Stimulated activated CD4-positive, alpha-beta T cell treated with anti-CD3 and anti-CD28 coated beads, Interleukin-12 subunit alpha, Interleukin-12 subunit beta, amount 100 ng/mL, for 24 hours (primary cell): ENCODE measurements at places on chromosomes 7 and 10.

DNA sequence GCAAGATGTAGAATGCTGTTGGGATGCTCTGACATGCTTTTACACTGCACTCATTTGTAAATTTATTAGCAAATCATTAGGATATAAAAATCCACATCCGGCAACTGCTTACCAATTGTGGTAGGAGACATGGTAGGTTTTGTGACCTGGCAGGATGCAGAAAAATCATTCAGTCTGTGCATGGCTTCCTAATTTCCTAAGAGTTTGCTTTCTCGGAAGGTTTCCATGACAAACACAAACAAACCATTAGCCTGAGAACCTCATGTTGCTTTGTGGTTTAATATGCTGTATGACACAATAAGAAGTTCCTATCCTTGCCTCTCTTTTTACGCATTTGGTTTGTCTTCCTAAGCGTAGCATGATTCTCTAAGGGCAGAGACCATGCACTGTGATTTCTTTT lies 14.7 kb upstream of the LMBR1 start:
- DNase-seq, result no peak

- peak; percentile 79 for DNase-seq
Measured at GRCh38 chr7:73734619-73735527, 3.7 kb downstream of the ABHD11 start.

- no peak for DNase-seq
Measured at GRCh38 chr7:143892527-143893300, 9.3 kb downstream of the TCAF1 start.

GRCh38 chr10:113524539-113525490 lies 28.0 kb upstream of the HABP2 start:
- no peak for DNase-seq

DNA sequence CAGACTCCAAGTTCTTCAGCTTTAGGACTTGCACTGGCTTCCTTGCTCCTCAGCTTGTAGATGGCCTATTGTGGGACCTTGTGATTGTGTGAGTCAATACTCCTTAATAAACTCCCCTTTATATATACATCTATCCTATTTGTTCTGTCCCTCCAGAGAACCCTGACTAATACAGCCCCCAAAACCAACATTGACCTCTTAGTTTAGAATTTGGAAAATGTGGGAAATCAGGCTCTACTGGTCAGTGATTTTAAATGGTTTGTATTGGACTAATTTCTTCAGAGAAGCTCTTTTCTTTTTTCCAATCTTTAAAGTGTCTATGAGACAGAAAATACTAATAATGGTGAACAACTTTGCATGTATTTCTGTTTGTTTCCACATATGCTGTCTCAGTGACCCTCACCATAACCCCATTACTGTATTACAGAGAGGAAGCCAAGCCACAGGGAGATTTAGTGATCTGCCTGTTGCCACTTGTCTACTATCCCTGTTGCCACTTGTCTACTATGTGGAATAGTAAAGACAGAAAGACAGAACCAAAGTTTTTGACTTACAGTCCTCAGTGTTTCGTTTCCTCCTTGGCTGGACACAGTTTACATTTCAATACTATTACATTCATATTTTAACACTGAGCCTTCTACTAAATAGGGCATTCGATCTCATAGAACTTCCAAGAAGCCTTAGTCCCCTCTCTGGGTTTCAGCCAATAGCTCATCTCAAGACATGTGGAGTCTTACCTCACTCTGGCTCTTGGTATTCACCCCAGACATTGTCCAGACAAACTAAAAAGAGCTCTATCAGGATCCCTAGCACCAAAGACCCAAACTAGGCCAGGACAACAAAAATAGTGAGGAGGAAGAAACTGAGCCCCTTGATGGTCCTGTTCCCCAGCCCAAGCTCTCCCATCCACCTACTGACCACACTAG lies 121.0 kb downstream of the AKR1D1 start:
- no peak for DNase-seq

GRCh38 chr7:36128448-36129047 lies 24.5 kb upstream of the EEPD1 start:
- DNase-seq, result no peak

- no peak for DNase-seq
Measured at GRCh38 chr7:139496528-139496927, 13.1 kb upstream of the KLRG2 start.

- DNase-seq, result no peak
Measured at GRCh38 chr10:61028861-61029361, 84.9 kb upstream of the RHOBTB1 start.

DNA sequence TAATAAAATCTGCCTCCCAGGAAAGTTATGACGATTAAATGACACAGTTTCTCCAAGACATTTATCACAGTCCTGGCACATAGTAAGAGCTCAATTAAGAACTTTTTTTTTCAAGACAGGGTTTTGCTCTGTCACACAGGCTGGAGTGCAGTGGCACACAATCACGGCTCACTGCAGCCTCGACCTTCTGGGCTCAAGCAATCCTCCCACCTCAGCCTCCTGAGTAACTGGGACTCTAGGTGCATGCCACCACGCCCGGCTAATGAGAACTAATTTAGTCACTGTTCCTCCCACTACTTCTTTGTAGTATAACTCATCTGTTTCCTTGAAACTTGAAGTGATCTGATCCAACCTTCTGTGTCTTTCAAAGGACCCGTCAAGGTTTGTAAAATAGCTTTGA lies 42.2 kb upstream of the MXI1 start:
- no peak for DNase-seq

DNA sequence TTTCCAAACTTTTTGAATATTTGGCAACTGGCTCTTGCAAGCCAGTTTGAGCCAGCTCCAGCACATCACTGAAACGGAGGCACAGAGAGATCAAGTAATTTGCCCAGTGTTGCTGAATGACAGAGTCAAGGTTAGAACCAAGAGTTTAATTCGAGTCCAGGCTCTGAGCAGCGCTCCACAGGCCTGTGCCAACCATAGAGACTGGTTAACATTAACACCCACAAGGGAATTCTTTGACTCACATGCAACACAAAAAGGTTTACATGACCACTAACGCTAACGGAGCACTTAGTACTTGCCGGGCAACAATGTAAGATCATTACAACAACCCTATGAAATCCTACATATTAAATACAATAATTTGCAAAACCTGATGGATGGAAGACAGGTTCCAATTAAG lies 1.5 kb downstream of the RGS10 start:
- DNase-seq, result no peak

GRCh38 chr7:39603924-39604323 lies 19.4 kb upstream of the RALA start:
- DNase-seq, result no peak

DNA sequence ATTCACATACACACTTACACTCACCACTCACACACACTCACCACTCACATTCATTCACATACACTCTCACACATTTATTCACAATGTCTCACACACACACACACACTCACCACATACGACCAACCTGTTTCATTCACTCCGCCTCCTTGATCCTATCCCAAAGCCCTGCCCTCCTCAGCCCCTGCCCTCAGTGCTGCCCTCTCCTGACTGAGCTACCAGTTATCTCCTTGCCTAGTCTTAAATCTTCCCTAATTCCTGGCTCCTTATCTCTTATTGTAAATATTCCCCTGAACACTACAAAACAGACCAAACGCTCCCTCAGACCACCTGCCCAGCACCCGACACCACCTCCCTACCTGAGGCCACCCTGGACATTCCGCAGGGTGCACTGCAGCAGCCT lies 26.1 kb upstream of the C10orf120 start:
- DNase-seq, result no peak

- no peak for DNase-seq
Measured at GRCh38 chr10:60182691-60183090, 207.0 kb downstream of the ANK3 start.

- DNase-seq, result no peak
Measured at GRCh38 chr10:80488539-80489066, 34.5 kb downstream of the TSPAN14 start.

DNA sequence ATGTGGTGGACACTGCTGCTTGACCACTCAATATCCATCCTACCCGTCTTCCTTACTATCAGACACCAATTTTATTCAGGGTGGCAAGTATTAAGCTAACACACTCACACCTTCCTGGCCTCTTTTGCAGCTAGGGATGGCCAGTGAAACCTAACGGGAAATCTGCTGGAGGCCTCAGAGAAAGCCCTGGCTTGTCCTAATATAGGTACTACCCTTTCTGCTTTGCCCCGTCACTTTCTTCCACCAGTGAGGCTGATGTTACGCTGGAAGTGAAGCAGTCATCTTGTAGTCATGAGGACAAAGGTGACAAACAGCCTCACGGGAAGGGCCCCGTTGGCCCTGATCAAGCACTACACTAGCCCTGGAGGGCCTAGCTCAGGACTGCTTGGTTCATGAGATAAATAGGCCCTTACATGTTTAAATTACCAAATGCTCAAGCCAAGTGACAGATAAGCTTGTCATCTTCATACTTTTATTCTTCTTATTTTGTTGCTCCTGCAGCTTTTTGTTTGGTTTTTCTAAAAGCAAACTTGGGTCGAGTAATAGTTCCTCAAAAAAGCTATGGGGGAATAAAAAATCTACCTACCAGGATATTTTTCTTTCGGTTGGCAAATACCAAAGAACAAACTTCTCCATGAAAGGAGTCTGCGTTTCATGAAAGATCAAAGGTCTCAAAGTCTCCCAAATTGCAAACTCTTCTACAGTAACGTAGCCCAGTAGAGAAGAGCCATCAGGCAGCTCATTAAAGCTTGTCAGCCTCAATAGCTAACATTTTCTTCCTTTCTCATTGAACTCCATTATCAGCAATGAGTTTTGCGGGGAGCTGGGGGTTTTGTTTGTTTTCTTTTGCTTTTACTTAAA lies 17.5 kb downstream of the CREB3L2 start:
- no peak for DNase-seq

DNA sequence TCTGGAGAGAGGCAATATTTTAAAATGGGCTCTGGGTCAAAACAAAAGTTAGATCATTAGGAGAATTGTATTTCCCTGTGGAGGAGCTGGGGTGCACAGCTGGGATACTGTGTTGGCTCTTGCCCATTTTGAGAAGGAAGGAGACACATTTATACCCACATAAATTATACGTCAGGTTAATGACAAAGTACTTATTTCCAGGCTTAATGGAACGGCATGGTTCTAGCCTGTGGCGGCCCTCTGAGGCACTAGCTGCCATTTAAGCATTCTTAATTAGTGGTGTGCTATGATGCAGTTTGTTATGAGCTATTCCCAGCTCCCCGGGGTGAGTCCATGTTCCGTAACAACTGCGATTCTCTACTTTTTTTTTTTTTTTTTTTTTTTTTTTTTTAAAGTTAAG lies 193.5 kb downstream of the SEC23IP start:
- no peak for DNase-seq

DNA sequence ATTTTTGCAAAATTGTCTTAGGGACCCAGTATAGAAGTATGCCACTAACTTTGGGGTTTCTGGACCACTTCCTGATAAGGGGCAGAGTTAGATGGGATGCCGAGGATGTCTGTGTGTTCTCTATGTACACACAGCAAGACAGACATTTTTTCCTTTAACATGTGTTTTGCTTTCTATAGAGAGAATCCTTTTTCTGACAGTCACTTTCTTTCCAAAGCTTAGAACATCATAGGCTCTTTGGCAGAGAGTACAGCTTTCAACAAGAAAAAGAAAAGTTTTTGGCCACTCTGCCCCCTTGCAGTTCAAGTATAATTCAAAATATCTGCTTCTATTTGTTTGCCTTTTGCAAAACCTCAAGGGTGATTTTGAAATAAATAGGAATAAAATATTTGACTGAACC lies 44.1 kb downstream of the PAPSS2 start:
- no peak for DNase-seq

GRCh38 chr10:78472551-78472890 lies 438.9 kb downstream of the RPS24 start:
- DNase-seq, result no peak

GRCh38 chr7:24830440-24831050 lies 73.3 kb upstream of the GSDME start:
- DNase-seq, result no peak

GRCh38 chr7:5452470-5452899 lies 28.9 kb upstream of the TNRC18 start:
- DNase-seq, result no peak

- DNase-seq, result no peak
Measured at GRCh38 chr10:124693801-124694416, 50.3 kb downstream of the FAM53B start.

- DNase-seq, result no peak
Measured at GRCh38 chr10:2985729-2986232, 81.6 kb upstream of the PFKP start.

GRCh38 chr10:3635697-3636096 lies 149.3 kb downstream of the KLF6 start:
- DNase-seq, result no peak

DNA sequence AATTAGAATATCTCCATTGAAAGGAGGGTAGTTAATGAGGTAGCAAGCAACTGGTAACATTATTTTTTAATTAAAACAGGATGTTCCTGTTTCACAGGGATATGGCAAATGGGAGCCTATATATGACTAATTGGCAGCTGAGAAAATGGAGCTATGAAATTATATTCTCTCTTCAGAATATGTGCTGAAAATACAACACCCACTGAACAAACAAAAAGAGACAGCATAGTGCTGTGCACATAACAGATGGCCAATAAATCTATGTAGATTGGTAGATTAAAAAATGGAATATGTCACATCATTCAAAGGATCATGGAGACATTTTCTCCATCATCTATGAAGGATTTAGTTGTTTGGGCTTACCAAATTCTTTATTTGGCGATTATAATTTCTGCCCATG lies 362.0 kb downstream of the GPR37 start:
- DNase-seq, result no peak

DNA sequence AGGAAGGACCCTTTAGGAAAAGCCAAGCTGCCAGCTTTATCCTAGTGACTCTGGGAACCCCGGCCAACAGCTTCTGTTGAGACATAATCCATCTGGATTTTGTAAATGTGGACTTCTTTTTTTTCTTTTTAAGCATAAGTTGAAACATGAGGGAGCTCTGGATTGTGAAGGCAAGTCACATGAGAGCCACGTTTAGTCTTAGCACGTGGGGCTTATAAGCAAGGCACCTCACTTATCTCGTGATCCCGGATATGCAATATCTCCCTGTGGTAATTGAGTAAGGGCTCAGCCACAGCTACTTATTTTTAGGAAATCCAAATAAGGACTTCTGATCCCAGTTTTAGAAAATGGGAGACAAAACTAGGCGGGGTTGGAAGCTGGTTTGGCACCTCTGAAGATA lies 111.2 kb upstream of the PTN start:
- no peak for DNase-seq

- no peak for DNase-seq
Measured at GRCh38 chr10:83678850-83679249, 460.5 kb upstream of the GHITM start.

DNA sequence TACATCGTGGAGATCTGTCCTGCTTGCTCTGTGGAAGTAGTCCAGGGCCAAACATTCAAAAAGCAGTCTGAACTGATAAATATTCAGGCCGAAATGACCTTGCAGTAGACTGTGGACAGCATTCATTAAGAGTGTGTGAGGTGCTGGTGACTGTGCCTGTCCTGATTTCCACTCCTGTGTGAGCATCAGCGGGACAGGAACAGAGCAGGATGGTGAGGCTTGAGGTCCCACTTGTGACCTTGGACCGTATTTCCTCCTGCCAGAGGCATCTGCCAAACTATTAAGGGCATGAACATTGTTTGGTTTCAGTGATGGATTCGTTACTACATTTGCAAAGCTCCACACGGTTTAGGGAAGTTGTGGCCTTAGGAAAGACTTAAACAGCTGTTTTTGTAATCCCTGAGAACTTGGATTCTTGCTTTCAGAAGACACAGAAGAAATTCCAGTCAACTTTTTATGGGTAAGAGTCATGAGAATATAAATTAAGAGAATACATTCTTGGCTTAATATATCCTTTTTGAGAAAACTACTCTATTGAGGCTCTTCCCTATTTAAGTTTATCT lies 32.8 kb downstream of the CCNY start:
- no peak for DNase-seq
